ENCODE measurements at places on chromosomes 12 and 14.

GRCh38 chr12:47863985-47864384 lies 40.8 kb downstream of the VDR start:
- DNase-seq: no peak

- DNase-seq: peak; percentile 91
Measured at GRCh38 chr12:132153501-132154340, 9.5 kb downstream of the NOC4L start.

- DNase-seq: no peak
Measured at GRCh38 chr14:55130196-55130550, 1.1 kb downstream of the LGALS3 start.

DNA sequence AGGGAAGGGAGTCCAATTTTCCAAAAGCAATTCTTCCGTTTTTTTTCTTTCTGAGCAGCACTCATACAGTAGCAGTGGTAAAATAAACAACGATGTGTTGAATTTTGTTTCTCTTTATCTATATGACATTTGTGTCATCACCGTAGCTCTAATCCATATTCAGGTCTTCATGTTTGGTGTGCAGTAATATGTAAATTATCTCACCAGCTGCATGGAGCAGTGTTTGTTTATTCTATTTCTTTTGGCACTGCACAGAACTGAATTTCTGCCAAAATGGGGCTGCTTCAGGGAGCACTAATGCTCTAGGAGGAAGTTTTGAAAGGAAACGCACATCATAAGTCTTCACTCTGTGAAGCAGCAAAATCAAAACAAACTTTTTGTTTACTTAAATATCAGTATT lies 130.0 kb upstream of the NPAS3 start:
- no peak for DNase-seq

DNA sequence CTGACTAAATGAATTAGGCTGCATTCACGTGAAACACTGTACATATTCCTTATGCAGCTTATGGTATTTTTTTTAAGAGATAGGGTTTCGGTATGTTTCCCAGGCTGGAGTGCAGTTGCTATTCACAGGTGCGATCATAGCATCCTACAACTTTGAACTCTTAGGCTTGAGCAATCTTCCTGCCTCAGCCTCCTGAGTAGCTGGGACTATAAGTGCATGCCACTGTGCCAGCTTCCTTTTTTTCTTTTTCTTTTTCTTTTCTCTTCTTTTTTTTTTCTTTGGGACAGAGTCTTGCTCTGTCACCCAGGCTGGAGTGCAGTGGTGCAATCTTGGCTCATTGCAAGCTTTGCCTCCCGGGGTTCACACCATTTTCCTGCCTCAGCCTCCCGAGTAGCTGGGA lies 35.8 kb upstream of the SPPL3 start:
- DNase-seq: no peak

DNA sequence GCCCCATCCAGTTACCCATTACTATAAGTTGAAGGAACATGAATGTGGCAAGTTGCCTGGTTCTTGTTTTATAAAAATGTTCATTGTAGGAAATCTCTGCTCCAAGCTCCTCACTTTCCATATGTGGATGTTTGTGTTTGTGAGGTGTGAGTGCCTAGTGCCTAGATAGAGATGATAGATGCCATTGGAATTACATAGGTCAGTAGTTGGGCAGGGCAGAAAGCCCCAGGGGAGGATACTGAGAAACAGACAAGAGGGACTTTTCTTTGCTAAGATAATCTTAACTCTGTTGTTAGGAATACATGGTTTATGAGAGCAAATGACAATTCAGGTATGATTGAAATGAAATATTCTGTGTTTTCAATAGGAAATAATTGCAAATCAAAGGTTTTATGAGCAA lies 226.3 kb upstream of the GRIP1 start:
- DNase-seq: no peak

DNA sequence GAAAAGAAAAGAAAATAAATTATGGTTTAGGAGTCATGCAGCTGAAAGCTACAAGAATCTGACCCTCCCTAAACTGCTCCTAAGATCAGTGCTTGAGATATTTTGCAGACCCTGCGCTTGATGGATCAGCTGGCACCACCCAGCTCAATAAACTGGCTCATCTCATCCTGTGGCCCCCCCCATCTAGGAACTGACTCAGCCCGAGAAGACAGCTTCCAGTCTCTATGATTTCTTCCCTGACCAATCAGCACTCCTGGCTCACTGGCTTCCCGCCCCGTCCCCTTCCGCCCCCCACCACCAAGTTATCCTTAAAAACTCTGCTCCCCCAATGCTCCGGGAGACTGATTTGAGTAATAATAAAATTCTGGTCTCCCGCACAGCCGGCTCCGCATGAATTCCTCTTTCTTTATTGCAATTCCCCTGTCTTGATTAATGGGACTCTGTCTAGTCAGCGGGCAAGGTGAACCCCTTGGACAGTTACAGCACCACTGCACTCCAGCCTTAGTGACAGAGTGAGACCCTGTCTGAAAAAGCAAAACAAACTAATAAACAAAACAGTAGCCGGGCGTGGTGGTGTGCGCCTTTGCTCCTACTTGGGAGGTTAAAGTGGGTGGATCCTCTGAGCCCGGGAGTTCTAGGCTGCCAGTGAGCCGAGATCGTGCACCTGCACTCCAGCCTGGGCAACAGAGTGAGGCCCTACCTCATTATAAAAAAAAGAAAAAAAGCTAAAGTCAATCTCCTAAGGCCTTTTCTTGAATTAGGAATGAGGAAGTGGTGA lies 24.5 kb upstream of the SPTLC2 start:
- no peak for DNase-seq

- DNase-seq: no peak
Measured at GRCh38 chr12:109291521-109292341, 17.4 kb downstream of the FOXN4 start.

- no peak for DNase-seq
Measured at GRCh38 chr14:75566321-75566720, 12.1 kb upstream of the FLVCR2 start.

DNA sequence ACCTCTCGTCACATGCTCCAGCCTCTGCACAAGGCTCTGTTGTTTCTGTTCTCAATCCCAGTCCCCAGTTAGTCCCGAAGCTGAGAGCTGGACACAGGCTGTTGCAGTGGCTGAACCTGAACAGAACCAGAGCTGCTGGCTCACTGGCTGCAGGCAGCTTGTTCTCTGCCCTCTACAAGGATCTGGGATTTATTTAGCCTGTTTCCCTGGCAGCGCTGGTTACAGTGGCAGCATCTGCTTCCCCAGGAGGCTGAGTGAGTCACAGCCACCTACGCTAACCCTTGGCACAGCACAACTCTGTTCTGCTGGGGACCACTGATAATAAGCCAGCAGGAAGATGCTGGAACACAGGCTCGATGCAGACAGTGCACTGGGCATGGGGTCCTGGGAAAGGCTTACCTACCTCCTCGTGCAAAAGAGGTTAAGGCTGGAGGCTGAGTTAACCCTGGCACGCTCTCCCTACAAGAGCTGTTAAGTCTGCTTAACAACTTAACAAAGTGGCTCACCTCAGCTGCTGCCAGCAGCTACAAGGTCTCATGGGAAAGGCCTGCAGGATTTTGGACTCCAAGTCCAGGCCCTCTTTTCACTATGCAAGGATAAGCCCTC lies 299.6 kb downstream of the PCNX1 start:
- DNase-seq: no peak

DNA sequence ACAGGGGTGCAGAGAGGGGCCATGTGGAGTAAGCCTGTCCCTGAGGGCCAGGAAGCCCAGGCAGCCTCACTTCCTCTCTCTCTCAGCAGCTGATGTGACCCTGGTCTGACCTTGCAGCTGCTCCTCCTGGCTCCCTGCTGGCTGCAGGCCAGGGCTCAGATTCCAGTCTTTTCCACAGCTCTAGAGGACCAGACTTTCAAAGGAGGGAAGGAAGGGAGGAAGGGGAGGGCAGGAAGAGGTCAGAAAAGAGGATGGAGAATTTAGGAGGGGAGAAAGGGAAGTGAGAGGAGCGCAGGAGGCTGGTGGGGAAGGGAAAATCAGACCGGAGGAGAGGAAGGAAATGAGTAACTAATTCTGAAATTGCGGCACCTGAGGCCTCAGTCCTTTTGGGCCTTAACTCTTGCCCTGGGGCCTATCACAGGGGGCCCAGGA lies 40.9 kb upstream of the VASH1 start:
- no peak for DNase-seq

DNA sequence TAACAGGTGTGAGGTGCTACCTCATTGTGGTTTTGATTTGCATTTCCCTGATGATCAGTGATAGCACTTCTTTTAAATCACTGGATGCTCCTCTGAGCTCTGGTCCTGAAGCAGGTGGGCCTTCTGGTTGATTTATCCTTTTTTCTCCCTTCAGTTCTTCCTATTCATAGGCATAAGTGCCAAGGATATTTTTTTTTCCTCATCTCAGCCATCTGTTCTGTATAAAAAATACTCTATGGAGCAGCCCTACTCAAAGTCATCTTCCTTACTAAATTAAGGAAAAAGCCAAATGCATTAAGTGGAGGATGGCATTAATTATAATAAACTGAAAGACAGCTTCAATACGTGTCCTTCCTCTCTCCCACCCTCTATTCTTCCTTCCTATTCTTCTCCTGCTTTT lies 18.4 kb downstream of the SPIC start:
- DNase-seq: no peak

GRCh38 chr14:66610154-66610563 lies 102.2 kb downstream of the GPHN start:
- peak; percentile 40 for DNase-seq

- no peak for DNase-seq
Measured at GRCh38 chr12:32698285-32698684, 19.2 kb downstream of the DNM1L start.

DNA sequence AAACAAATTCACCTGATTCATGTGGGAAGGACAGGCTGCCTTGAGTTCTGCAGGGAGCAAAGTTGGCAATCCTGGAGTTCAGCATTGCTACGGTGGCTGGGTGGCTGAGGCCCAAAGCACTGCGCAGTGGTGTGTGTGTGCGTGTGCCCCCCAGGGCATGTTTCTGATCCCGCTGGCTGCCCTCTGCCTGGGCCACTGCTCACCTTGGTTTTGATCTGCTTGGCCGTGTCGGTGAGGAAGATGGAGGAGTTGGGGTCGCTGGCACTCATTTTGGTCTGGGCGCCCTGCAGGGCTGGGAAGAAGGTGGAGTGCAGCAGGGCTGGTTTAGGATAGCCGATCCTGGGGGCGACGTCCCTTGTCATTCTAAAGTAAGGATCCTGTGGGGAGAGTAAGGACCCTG lies 19.1 kb downstream of the SLC25A47 start:
- DNase-seq: no peak

DNA sequence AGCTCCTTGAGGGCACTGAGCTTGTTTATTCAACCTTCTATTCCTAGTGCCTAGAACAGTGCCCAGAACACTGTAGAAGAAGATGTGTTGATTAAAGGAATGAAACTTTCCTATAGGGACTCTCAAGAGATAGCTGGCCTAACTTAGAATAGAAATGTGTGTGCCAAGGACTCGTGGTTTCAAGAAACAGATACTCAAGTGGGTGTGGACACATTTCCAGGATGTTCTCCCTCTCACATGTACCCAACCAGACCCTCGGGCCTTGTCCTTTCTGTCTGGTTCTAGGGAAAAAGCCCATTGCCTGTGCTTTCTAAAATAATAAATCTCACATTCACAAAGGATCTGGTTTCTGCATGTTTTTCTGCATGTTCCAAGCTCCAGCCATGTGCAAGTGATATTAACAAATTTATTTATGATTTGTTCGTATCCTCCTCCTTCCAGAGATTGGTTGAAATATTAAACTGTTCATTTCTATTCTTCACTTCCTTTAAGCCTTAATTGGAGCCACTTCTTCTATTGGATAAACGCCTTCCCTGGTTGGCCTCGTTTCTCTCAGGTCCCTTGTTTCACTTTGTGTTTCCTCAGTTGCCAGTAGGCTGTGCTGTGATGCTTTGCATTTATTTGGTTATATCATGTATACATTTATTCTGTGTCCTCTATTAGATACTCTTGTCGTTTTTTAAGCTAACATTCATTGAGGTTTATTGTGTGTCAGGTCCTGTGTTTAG lies 89.8 kb downstream of the CRADD start:
- no peak for DNase-seq

DNA sequence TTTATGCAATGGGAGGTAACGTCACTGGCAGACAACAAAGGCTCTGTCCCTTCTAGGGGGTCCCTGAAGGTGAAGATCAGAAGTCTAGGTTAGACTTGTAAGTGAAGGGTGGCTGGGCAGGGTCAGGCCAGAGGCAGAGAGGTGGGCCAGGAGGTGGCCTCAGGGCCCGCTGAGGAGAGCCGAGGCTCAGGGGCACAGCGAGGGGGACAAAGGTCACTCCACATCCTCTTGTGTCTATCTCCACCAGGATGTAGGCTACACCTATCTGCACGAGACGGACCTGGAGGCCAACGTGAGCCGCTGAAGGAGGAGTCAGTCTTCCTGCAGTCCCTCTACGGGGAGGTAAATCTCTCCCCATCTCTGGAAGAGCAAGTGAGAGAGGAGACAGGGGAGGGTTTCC lies 20.3 kb downstream of the KRT85 start:
- no peak for DNase-seq

GRCh38 chr12:879641-880040 lies 69.9 kb downstream of the RAD52 start:
- no peak for DNase-seq

DNA sequence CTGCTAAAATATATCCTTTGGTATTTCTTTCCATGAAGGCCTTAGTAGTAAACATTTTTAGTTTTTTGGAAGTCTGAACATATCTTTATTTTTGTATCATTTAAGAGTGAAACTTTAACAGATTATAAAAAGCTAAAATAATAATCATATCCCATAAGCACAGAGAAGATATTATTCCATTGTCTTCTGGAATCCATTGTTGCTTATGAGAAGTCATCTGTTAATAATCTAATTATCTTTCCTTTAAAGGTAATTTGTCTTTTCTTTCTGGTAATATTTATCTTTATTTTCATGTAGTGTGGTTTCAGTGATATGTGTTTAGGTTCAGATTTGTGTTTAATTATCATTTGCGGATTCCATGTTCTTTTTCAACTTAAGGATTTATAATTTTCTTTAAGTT lies 261.7 kb downstream of the MSRB3 start:
- no peak for DNase-seq

- no peak for DNase-seq
Measured at GRCh38 chr12:108514468-108514972, 557 bp upstream of the FICD start.

- no peak for DNase-seq
Measured at GRCh38 chr12:78088391-78088832, 257.7 kb downstream of the NAV3 start.

DNA sequence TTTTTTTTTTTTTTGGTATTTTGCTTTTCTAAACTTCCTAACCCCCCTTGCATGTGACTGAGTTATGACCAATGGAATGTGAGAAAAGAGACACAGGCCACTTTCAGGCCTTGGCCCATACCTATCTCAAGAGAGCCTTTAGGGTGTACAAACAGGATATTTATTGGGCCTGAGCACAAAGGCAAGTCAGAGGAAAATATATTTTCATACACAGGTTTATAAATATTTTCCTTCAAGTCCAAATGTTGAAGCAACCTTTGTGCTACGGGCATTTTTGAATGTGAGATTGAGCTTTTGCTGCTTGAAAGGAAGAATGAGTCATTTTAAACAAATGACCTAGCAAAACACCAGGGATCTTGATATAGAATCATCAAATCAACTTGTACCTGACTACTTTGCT lies 228.6 kb upstream of the E2F7 start:
- DNase-seq: no peak

Data from natural killer cell (primary cell).